ENCODE measurements at places on chromosomes 5 and 9.

- no peak for DNase-seq
These were observed 325.4 kb downstream of the RFX3 start for GRCh38 chr9:3200331-3200774.

GRCh38 chr9:80797831-80798688 lies 891.3 kb downstream of the TLE1 start:
- DNase-seq: no peak

- no peak for DNase-seq
These were observed 12.4 kb downstream of the SMAD5 start for GRCh38 chr5:136145030-136145429.

- DNase-seq: no peak
These were observed 24.7 kb downstream of the PSIP1 start for GRCh38 chr9:15485836-15486666.

DNA sequence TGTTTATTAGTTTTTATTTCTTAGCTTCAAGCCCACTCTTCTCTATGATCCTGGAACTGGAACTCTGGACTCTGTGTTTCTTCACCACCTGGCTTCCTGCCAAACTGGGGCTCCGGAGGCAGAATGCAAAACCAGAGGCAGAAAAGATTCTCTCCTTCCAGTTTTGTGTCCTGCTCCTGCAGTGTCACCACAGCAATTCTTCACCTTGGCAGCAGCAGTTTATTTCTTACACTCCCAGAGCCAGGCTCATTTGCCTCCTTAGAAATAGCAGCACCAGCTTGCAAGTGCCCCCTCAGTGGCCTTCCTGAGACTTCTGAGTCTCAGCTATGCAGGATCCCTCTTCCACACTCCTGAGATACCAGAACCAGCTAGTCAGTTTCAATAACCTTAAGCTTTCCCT lies 26.7 kb upstream of the CAMK4 start:
- no peak for DNase-seq

- peak; percentile 46 for DNase-seq
These were observed 28.6 kb upstream of the SELENOP start for GRCh38 chr5:42840269-42840668.

- peak; percentile 63 for DNase-seq
These were observed 30.4 kb upstream of the LTC4S start for GRCh38 chr5:179763215-179763945.

GRCh38 chr5:91182763-91183162 lies 200.4 kb downstream of the ARRDC3 start:
- DNase-seq: peak; percentile 88

DNA sequence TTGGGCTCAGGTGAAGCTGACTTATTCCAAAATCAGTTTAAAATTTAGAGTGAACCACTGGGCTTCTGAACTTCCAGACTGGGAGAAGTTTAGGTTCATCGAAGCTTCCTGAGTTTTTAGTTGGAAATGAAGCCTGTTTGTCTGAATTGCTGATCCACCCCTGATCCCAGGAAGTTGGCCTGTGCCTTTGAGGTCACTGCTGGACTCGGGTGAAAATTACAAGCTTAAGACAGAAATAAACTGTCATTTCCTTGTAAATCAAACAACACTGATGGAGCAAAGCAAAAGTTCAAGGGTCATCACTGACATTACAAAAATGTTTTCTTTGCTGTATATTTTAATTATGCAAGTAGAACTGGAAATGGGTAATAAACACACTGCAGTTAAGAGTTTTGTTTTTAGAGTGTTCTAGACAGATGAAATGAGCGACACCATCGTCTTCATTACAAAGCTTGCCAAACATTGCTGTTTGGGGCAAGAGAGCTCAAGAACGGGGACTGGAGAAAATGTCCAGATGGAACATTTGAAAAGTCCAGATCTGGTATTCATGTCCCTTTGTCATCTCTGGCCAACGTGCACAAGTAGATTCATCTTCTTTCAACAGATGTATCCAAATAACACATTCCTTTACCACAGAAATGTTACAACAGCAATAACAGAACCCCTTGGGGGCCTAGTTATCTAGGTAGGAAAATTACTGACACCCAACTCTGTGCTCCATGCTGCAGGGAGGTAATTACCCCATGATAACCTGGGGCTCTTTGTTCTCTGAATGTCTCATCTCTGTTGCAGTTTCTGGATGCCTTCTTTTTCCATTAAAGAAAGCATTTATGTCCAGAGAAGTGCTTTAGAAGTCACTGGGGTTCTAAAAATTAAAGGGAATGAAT lies 142.4 kb upstream of the ERCC6L2 start:
- DNase-seq: no peak

- no peak for DNase-seq
These were observed 207.7 kb downstream of the SPOCK1 start for GRCh38 chr5:137291436-137291835.

- DNase-seq: no peak
These were observed 23.0 kb downstream of the AMBP start for GRCh38 chr9:114055061-114055460.

GRCh38 chr9:36995927-36996705 lies 38.0 kb downstream of the PAX5 start:
- peak; percentile 65 for DNase-seq

DNA sequence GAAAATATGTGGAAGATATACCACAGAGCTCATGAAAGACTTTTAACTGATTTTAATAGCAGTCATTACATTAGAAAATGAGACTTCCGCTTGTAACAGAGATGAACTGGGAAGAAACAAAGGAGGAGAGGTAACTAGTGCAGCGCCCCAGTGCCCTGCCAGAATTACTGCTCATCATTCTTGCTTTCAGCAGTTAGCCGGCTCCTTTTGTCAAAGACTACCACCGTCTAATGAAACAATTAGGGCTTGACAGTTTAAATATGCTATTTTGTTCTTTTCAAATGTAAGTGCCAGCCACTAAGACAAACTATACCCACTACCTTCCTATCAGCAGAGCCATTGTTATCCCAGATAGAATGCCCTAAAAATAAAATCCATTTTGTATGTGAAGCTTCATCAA lies 328.4 kb downstream of the EFNA5 start:
- no peak for DNase-seq

- no peak for DNase-seq
These were observed 110.8 kb upstream of the FSTL4 start for GRCh38 chr5:133723126-133723525.

- DNase-seq: no peak
These were observed 15.6 kb upstream of the DAB2 start for GRCh38 chr5:39440192-39440957.

DNA sequence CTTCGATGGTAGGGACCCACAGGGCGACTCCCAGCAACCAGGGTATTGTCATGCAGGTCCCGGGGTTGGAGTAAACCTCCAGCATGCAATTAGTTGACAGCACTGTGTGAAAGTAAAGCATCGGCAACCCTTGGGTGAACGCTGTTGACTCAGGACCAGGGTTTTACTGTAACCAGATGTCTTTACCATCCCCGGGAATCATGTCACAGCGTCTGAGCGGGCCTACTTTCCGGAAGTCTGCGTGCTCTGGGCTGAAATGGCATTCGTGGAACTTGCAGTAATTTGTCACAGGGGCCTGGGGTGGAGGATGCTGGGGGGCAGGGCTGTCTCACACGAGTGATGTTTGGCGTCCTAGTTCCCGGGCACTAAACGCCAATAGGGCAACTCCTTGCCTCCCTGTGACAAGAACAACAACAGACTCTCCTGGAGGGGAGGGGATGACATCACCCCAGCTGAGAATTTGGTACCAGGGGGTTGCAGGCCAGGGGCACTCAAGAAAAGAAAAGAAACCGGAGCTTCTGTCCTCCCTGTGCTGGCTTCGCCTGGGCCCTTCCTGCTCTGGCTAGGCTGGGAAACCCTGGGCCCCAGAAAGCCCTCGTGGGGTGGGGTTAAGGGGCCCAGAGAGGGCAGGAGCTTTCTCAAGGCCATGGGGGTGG lies 10.1 kb upstream of the UBAC1 start:
- DNase-seq: no peak

DNA sequence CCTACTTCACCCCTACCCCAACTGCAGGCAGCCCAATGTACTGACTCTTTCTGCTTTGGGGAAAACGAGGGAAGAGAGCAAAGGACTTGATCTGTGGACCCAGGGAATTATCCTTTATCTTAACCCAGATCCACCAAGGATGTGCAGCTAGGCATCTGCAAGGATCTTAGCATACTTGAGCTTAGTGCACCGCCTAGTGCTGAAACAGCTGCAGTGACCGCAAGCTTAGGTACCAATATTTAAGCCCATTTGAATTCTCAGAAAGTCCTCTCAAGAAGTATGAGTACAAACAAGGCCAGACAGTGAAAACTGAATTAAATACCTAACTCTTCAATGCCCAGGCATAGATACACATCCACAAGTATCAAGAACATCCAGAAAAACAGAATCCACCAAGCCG lies 576.7 kb upstream of the ADAMTS16 start:
- DNase-seq: no peak

GRCh38 chr5:66615136-66615535 lies 18.9 kb downstream of the MAST4 start:
- DNase-seq: no peak

DNA sequence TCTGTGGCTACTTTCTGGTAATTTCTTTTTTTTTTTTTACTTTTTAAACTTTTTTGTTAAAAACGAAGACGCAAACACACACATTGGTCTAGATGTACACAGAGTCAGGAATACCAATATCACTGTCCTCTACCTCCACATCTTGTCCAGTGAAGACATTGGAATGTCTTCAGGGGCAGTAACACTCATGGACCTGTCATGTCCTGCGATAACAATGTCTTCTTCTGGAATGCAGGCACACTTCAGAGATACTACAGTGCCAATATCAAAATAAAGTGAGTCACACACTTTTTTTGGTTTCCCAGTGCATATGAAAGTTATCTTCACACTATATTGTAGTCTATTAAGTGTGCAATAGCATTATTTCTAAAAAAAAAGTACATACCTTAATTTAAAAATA lies 175.9 kb downstream of the ARRDC3 start:
- no peak for DNase-seq

DNA sequence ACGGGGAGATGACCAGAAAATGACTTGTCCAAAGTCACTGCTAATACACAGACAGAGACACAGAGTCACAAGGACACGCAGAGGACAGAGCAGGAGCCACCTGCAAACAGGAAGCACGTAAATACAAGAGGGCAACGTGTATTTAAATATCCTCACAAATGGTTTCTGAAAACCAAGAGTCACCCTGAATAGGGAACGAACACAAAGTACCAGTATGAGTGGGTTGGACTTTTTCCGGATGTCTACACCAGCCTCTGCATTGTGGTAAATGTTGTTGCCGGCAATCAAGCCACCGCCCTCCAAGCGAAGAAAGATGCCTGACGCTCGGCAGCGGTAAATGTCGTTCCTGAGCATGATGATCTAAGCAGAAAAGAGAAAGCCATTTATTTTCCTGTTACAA lies 44.5 kb downstream of the FBXO10 start:
- DNase-seq: no peak

GRCh38 chr5:27778121-27778520 lies 739.7 kb upstream of the CDH9 start:
- no peak for DNase-seq

DNA sequence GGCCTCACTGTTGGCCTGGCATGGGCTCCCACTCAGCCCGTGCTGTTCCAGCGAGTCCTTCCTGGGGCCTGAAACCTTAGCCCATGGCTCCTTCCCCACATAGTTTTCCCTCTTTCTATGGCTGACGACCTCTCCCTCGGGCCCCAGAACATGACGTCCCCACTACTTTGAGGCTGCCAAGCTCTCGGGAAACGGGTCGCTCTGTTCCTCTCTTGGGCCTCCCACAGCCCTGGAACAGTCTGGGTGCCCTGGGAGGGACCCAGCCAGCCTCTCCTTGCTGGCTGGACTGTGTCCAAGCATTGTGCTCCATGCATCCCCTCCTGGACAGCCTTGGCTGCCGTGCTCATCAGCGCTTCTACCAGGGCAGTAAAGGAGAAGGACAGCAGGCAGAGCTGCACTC lies 118.3 kb downstream of the SYK start:
- DNase-seq: no peak

- DNase-seq: no peak
These were observed 23.8 kb downstream of the C5 start for GRCh38 chr9:121026260-121026691.

- no peak for DNase-seq
These were observed 74.3 kb downstream of the AMBP start for GRCh38 chr9:114003758-114004157.

- DNase-seq: no peak
These were observed 225.0 kb downstream of the AOPEP start for GRCh38 chr9:94951324-94952135.

DNA sequence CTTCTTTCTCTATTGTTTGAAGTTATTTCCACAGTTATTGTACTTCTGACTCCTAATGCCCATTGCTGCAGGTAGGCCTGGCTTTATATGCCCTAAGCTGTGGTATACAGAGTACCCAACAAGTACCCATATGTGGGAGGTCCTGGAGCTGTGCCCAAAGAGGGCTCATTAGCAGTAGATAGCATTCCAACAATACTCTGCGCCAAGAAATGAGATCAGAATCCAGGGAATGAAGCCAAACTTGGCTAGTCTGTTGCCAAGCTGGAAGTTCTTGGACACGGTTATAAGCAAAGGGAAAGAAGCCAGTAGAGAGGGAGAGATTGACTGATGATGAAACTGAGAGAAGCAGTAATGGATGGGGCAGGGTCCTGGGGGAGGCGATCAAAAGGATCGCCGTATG lies 29.7 kb upstream of the FAM169A start:
- no peak for DNase-seq

GRCh38 chr9:124471761-124472160 lies 21.5 kb downstream of the ADGRD2 start:
- no peak for DNase-seq

DNA sequence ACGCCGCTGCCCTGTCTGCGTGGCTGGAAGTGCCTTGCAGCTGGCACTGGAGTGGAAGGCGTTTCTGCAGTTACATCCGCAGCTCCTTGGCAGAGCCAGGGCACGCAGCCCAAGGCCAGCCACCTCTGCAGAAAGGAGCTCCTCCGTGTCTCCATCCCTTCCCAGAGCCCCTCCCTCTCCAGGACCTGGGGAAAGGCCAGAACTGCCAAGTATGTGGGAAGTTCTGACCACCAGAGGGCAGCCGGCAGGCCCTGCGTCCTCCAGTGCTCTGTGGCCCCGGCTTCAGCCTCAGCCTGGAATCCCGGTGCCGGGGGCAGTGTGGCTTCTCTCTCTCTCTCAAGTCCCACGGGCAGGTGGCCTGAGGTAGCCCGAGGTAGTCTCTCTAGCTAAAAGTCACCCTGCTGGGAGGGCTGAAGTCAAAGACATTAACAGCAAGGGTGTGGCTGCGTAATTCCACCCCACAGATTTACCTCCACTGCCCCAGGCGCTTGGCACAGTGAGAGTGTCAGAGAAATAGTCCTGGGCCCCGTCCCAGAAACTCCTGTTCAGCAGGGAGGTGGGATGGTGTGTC lies 101.7 kb upstream of the FCN2 start:
- peak; percentile 2 for DNase-seq

DNA sequence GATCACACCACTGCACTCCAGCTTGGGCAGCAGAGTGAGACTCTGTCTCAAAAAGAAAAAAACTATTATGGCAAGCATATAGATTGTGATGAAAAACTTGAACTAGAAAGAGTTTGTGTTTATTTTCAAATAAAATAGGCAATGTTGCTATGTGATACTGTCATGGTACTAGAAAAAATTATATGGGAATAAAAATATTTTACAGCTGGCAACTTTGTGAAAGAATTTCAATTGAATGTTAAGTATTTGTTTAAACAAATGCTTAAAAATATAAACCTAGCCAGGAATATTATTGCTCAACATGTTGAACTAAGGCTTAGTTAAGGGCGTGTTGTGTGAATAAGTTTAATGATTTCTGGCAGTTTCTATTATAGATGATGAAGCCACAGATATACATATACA lies 31.7 kb downstream of the HSDL2 start:
- DNase-seq: no peak
